ENCODE measurements at places on chromosomes 16 and 17.

DNA sequence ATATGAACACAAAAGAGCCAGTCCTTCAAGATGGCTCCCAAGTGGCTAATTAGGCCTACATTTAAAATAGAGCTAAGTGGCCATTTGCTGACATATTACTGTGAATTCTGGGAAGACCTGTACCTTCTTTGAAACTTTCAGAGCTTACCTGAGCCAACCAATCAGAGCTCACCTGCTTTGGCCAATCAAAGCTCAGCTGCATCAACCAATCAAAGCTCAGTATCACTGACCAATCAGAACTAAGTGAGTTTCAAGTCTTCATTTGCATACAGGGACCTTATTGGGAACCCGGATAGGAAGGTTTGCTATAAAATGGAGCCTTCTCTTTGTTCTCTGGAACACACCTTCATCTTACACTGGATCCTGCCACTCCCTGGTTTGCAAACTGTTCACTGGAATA is 63.7 kb downstream of the FOXL1 start:
- DNase-seq: no peak

DNA sequence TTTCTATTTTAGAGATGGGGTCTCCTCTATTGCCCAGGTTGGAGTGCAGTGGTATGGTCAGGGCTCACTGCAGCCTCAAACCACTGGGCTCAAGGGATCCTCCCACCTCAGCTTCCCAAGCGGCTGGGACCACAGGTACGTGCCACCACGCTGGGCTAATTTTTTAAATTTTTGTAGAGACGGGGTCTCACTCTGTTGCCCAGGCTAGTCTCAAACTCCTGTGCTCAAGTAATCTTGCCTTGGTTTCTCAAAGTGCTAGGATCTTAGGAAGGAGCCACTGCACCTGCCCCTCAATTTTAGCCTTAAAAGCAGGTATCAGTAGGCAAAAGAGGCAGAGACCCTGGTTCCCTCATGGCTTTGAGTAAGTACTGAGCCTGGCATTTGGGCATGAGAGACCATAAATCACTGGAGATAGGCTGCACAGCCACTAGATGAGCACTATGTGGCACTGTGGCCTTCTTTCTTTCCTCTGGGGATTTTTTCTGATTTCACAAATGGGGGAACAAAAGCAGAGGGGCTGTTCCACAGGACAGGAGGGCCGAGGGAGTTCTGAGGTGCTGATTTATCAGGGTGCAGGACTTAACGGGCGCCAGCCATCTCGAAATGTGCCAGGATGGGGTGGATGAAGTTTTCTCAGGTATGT is 82.2 kb downstream of the PLXDC1 start:
- DNase-seq: no peak

GRCh38 chr17:31815212-31815730 is 43.8 kb downstream of the COPRS start:
- DNase-seq: no peak

GRCh38 chr17:9529033-9529700 is 46.5 kb downstream of the STX8 start:
- DNase-seq: no peak

- no peak for DNase-seq
Observed at GRCh38 chr17:53061446-53061845, 761.3 kb upstream of the KIF2B start.

DNA sequence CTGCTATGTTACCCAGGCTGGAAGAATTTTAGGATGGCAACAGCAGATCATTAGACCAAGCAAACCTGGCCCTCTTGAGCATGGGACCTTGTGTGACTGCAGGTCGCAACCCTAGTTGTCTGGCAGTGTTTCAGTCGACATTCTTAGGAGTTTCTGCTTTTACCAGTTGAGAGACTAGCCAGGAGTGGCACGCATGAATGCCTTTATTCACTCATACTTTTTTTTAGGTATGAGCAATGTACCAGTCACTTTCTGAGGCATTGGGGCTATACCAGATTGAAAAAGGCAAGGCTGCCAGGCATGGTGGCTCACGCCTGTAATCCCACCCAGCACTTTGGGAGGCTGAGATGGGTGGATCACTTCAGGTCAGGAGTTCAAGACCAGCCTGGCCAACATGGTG is 28.2 kb upstream of the HAS3 start:
- no peak for DNase-seq

- no peak for DNase-seq
Observed at GRCh38 chr17:17119533-17119932, 77.3 kb downstream of the MPRIP start.

Data from right forelimb (tissue), 1 donor.